ENCODE measurements at places on chromosomes 5 and 9.
A peak's percentile ranks its signal among the peaks of the same experiment; 100 is the strongest.

GRCh38 chr9:4515958-4516375, 25.7 kb downstream of the SLC1A1 start:
- no peak for DNase-seq

- DNase-seq: no peak
These were observed 33.5 kb downstream of the KCNMB1 start for GRCh38 chr5:170355601-170356098.

- DNase-seq: no peak
These were observed 35.6 kb downstream of the PAM start for GRCh38 chr5:102790748-102791147.

- no peak for DNase-seq
These were observed 25.2 kb downstream of the AQP7 start for GRCh38 chr9:33377089-33377715.

DNA sequence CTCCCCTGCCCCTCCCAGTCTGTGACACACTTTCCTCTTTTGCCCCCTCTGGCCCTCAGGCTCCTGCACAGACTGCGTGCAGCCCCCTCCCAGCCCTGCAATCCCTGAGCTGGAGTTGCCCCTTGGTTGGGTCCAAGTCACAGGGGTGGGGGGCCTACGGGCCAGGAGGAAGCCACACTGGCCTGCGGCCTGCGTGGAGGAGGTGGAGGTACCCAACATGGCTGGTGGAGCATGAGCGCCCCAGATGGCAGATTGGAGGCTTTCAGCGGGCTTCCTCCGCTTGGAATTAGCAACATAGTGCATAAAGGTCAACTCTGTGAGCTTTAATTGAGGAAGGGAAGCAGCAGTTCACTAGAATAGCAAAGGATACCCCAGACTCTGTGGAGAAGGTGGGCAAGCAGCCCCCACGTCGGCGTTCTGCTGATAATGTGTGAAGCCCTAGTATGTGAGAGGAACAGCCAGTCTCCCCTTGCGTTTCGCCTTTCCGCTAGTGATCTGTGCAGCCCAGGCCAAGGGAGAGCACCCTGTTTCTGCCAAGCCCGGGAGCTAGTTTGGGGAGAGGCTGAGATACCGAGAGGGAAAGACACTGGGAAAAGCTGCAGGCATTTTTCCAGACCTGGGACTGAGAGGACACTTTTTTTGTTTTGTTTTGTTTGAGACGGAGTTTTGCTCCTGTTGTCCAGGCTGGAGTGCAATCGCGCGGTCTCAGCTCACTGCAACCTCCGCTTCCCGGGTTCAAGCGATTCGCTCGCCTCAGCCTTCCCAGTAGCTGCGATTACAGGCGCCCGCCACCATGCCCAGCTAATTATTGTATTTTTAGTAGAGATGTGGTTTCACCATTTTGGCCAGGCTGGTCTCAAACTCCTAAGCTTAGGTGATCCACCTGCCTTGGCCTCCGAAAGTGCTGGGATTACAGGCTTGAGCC, 35.3 kb upstream of the MACIR start:
- DNase-seq: no peak

GRCh38 chr5:124570285-124571035, 176.0 kb downstream of the ZNF608 start:
- DNase-seq: no peak

- peak; percentile 11 for DNase-seq
These were observed 48.3 kb downstream of the ATPSCKMT start for GRCh38 chr5:10201223-10201868.

- no peak for DNase-seq
These were observed 5.1 kb upstream of the TSLP start for GRCh38 chr5:111066261-111066938.

DNA sequence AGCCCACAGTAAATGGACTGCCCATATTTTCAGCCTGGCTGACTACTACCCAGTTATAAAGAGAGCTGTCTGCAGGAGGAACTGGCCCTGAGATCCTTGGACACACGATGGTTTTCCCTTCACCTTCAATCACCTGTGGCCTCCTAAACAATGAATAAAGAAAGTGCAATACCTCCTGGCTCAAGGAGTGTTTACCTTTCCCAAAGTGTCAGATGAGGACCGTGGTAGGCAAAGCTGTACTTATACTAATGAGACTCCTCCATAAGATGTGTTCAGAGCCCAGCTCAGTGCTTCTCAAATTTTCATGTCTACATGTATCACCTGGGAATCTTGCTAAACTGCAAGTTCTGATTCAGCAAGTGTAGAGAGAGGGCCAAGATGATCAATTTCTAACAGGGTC, 284.5 kb upstream of the VLDLR start:
- DNase-seq: no peak

- no peak for DNase-seq
These were observed 265.5 kb downstream of the CWC27 start for GRCh38 chr5:65034029-65034812.

DNA sequence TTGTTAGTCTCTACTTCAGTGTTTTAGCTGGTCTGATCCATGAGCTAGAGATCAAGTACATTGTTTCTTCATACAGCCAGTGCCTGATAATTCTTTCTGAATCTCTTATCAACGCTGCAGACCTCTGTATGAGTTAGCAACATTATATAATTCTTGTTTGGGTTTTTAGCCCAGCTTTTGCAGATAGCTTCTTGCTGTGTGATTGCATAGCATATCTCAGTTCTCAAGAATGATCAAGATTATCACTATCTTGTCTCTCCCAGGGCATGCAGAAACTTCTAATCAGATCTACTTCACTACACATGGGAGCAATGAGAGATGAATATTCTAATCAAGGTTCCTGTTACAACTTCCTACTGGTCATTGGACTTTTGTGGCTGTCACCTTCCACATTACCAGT, 158.3 kb downstream of the FAM174A start:
- DNase-seq: no peak

GRCh38 chr5:80654054-80654390, 430 bp upstream of the MSH3 start:
- no peak for DNase-seq

DNA sequence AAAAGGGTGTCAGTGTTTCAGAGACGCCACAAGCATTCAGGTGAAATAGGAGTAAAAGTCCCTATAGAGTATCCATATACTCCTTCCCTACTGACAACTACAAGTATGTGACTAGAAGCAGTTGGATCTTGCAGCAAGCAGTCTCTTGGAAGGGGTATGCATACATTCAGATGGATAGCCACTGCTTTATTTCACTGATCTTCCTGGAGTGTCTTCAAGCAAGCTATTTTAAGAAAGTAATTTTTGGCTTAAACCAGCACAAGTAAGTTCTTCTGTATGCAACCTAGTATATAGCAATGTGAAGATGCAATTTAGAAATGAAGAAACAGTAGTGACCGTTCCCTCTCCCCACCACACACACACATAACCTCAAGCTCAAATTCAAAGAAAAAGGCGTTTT, 446.8 kb upstream of the CDH18 start:
- DNase-seq: no peak

DNA sequence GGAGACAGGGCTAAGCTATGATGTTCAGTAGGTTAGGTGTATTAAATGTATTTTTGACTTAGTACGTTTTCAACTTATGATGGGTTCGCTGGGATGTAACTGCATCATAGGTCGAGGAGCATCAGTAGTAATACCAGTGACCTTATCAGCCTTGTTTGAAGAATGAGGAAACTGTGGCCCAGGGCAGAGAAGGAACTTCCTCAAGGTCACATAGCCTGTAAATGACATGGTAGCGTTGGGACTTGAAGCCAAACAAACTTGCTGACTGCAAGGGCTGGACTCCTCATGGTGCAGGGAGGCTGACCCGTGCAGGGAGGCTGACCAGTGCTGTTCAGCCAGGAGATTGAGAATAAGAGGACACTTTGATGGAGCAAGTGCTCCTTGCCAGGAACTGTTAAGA, 21.3 kb upstream of the PTPN3 start:
- no peak for DNase-seq

DNA sequence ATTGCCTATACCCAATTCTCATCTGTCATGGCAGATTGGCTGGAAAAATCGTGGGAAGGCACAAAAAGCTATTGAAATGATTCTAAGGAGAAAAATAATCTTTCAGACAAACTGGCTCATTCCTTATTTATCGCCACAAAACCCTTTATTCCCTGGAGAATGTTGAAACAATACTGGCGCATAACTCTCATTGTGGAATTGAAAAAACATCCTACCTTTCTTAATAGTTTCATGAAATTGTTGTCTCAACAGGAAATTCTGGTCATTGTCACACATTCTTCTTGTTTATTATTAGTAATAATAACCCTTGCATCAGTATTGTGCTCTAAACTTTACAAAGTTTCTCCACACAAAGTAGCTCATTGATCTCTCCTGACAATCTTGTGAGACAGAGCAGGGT, 48.9 kb upstream of the COL15A1 start:
- DNase-seq: no peak

DNA sequence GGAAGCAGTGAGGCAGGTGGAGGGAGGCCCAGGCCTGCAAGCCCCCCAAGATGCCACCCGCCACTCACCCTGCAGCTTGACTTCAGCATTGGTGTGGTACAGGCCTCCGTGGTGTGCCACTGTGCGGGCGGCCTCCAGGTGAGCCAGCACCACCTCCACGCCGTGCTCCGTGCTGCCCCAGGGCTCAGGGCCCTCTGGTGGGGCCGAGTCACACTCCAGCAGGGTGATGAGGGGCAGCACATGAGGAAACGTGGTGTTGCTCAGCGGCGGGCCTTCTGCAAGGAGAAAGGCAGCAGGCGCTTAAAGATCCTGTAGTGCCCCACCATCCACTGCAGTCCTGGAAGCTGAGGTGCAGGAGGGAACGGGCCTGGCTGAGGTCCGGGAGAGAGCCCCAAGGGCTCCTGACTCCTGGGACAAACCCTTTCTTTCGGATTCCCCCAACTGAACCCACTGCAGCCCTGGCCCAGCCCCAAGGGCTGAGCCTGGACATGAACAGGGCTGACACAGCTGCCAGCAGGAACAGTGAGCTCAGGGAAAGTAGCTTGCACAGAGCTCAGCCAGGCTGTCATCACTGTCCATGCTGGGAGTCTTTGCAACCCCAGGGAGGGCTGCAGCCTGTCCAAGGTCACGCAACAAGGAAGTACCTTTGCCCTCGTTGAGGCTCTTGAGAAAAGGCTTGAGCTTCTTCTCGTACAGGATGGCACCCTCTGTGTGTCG, 4.7 kb upstream of the TOR2A start:
- no peak for DNase-seq

DNA sequence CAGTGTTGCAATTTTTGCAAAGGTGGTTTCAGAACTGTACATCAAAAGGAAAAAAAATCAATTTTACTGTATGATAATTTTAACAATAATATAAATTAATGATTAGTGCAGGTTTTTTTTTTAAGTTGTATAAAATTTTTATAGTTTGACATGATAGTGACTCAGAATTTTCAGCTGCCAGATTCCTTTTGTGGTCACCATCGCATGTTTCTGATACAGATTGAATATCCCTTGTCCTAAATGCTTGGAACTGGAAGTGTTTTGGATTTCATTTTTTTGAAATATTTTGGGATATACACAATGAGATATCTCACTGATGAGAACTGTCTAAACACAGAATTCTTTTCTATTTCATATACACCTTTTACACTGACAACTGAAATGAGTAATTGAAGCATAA, 361.3 kb downstream of the RAB3C start:
- peak; percentile 65 for DNase-seq

GRCh38 chr9:7937761-7938491, 138.3 kb upstream of the DMAC1 start:
- DNase-seq: peak; percentile 76

DNA sequence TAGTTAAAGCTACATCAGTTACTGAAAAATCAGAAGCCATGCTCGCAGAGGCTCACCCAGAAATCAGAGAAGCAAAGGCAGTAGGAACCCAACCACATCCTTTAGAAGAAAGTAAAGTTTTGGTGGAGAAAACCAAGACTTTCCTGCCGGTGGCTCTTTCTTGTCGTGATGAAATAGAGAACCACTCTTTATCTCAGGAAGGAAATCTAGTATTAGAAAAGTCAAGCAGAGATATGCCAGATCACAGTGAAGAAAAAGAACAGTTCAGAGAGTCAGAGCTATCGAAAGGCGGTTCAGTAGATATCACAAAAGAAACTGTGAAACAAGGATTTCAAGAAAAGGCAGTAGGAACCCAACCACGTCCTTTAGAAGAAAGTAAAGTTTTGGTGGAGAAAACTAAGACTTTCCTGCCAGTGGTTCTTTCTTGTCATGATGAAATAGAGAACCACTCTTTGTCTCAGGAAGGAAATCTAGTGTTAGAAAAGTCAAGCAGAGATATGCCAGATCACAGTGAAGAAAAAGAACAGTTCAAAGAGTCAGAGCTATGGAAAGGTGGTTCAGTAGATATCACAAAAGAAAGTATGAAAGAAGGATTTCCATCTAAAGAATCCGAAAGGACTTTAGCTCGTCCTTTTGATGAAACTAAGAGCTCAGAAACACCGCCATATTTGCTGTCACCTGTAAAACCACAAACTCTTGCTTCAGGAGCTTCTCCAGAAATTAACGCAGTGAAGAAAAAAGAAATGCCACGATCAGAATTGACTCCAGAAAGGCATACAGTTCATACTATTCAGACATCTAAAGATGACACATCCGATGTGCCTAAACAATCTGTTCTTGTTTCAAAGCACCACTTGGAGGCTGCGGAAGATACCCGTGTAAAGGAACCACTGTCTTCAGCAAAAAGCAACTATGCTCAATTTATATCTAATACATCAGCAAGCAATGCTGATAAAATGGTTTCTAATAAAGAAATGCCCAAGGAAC, 47.2 kb downstream of the CMYA5 start:
- DNase-seq: no peak

GRCh38 chr5:132365213-132365612, 4.3 kb upstream of the SLC22A5 start:
- DNase-seq: peak; percentile 81

DNA sequence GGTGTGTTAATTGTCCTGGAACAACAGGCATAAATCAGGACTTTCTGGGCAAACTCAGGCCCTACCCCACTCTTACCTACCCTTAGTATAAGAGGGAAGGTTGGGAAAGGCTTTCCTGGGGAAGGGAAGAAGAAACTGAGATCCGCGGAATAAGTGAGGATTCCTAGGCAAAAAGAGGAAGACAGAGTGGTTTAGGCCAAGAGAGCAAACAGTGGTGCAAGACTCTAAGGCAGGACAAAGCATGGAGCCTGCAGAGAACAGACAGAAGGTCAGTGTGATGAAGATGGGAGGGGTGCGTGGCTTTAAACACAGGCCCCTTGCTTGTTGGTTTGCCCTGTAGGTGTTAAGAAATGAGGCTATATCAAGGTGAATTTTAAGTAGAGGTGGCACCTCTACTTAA, 69.4 kb downstream of the TMC1 start:
- no peak for DNase-seq

DNA sequence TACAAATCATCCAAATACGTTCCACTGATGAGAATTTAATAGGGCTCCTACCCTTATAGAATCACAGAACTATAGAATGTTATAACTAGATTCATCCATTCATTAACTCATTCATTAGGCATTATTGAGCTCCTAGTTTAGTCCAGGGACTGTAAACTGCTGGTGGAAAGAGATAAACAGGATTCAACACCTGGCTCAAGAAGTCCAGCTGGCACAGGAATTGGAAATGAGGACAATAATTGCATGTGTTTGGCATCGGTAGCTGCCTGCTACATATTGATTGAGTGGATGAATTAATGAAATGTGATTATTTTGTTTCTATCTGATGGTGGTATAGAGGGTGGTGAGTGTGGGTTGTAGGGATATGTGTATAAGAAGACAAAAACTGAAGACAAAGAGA, 100.8 kb upstream of the TLE1 start:
- DNase-seq: no peak

GRCh38 chr9:14135421-14135820, 178.5 kb downstream of the NFIB start:
- DNase-seq: no peak

Measured in fibroblast of upper back skin (primary cell).